ENCODE measurements at places on chromosomes 6 and 20. TPM values are rescaled to one million over a fixed set of nuclear protein-coding genes. Genes with fewer than 3 reads are reported as not detected.

DNA sequence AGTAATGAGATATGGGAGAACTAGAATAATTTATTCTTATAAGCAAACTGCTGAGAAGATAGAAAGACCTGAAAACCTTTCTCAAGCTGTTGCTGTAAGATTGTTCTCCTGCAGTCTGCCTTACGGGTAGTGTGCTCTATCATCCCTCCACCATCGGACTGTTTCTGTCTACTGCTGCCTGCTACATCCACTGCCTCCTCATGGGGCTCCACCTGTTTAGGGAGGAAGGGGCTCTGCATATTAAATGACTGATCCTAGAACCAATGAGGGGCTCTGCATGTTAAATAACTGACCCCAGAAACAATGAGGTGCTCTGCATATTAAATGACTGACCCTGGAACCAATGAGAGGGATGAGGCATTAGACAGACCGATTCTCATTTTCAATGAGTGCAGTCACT lies 654.6 kb downstream of the KIF16B start:
- DNase-seq, result no peak

DNA sequence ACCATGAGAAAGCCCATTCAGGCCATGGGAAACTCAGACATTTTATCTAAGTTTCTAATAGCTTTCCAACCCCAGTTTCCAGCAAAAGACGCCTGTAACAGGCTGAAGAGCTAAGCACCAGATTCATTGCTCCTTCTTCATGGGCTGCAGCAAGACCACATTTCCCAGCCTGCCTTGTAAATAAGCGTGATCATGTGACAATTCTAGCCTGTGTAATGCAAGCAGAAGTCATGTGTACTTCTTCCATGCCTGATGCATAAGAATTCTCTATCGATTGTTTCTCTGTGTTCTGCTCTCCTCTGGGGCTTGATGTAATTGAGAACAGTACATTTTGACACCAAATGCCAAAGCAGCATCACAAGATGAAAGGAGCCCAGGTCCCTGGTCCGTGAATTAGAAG lies 6.8 kb downstream of the PCSK2 start:
- no peak for DNase-seq

Gene TULP1
- total RNA-seq, result 0.55 TPM

DNA sequence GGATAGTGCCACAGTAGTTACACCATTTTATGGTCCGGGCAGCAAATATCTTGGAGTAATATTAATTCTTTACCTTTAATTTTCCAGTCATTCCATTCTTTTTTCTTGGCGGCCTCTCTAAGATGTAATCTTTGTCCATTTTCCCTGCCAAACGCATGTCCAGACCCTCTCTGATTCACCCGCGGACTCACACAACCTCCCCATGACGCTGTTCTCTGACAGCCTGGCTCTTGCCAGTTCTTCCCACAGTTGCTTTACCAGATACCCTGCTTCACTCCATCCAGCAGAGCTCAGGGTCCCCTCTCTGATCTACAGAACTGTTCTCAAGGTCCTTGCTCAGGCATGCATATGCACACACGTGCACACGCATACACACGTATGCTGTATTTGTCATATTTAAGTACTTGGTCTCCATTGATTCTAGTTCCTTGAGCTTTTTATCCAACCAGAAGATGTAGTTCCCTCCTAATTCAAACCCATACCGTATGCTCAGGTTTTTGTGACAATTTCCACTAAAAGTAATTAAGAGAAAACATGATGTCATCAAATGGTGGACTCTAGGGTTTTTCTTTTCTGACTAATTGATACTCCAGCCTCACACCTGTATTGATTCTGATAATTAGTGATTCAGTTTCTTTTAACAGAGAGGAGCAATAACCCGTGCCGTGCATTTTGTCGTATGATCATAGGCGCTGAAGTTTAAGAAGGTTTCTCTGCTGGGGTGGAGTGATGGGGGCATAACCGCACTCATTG lies 10.0 kb downstream of the BPHL start:
- DNase-seq, result no peak

DNA sequence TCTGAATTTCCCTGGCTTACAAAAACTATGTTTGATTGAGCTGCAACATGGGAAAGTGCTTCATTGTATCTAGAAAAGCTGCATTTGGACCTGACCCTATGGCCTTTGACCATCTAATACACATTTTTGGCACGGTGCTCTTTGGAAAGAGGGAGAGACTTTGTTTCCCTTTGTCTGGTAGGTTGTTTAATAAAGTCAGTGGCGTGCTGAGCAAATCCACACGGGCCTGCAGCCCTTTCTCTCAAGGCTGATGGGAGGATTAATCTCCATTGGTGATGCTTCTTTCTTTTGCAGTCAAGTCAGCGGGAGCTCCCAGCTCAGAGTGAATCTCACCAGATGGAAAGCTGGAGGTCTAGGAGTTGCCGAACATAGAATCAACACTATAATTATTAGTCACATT lies 314.7 kb upstream of the CNR1 start:
- no peak for DNase-seq

All from H7 (cell line).